ENCODE measurements at places on chromosomes 7 and 10. TPM values are rescaled to one million over a fixed set of nuclear protein-coding genes. Genes with fewer than 3 reads are reported as not detected.

GRCh38 chr7:149734791-149735075 is 38.7 kb downstream of the ZNF467 start:
- no peak overlapping the region for H3K27ac ChIP-seq
- H3K27me3 ChIP-seq: peaks cover 4% of the 10 kb centered on the region
- DNase-seq: no peak
- H3K4me3 ChIP-seq: no peak overlapping the region
- peaks cover 16% of the 10 kb centered on the region for H3K36me3 ChIP-seq
- H3K4me1 ChIP-seq: no peaks in the 10 kb centered on the region

DNA sequence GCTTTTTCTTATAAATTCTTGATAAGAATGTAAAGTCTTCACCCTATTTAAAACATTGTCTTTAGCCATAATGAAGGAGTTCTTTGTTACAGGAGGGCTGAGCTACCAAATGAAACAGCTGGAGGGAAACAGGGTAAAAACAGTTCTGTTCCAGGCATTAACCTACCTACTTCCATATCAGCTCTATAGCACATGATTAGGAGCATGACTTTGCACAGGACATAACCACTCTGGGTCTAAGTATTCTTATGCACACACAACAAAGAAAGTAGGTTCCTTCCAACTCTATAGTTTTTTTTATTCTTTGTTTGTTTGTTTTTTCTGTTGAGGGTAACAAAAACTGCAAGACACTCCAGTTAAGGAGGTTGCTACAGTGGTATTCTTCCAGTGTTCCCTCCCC is 52.7 kb downstream of the SCIN start:
- no peaks in the 10 kb centered on the region for H3K36me3 ChIP-seq
- no peaks in the 10 kb centered on the region for H3K27me3 ChIP-seq
- H3K4me1 ChIP-seq: peaks cover 4% of the 10 kb centered on the region
- no peak for DNase-seq

DNA sequence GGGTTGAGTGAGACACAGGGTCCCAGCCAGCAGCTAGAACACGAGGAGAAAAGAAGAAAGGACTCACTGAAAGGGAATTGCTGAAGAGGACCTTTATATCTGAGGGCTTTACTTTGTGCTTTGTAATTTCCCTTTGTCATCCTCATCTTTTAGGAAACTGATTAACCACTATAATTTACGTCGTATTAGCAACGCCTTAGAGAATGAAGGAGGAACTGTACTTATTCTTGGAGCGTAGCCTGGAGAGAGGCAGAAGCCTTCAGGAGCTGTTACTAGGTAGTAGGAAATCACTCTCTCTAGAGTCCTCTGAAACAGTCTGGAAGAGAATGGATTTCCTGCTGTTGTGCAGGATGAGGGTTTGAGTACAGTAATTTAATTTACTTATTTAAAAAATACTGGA is 101.0 kb upstream of the STEAP1B start:
- H3K4me3 ChIP-seq: no peak overlapping the region
- H3K36me3 ChIP-seq: no peaks in the 10 kb centered on the region
- H3K27me3 ChIP-seq: no peaks in the 10 kb centered on the region
- DNase-seq: no peak
- peaks cover 26% of the 10 kb centered on the region for H3K4me1 ChIP-seq

DNA sequence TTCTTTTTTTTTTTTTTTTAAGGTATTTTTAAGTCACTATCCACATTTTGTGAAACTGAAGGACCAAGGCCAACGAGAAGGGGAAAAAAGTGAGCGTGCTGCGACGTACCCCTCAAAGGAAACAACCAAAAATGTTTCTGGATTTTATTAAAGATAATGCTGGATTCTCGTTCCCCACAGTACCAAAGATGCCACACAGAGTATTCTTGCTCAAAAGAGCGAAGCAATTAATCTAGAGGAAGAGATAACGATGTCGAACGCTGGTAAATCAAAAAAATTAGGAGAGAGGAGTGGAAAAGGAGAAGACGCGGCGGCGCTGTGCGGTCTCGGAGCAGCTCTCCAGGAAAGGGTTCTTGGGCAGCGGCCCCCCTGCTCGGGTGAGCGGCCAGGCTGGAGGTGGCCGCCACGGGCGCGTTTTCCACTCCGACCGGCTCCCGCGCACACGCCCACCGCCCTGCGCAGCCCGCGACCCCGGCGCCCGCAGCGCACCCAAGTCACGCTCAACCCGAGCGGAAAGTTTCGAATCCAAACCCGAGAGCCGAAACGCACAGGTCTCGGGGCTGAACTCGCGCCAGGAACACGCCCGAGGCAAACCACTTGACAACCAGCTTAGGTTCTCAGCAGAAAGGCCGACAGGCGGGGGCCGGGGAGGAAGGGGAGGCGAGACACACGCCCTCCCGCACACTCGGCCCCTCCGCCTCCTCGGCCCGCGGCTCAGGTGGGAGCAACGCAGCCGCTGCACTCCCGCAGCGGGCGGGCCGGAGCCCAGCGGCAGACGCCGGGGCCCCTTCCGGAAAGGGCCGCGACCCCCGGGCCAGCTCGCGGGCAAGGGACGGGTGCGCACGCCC is 989 bp downstream of the SRPK2 start:
- peak overlapping the region; percentile 86 for H3K4me3 ChIP-seq
- peak overlapping the region; percentile 78 for H3K27ac ChIP-seq

DNA sequence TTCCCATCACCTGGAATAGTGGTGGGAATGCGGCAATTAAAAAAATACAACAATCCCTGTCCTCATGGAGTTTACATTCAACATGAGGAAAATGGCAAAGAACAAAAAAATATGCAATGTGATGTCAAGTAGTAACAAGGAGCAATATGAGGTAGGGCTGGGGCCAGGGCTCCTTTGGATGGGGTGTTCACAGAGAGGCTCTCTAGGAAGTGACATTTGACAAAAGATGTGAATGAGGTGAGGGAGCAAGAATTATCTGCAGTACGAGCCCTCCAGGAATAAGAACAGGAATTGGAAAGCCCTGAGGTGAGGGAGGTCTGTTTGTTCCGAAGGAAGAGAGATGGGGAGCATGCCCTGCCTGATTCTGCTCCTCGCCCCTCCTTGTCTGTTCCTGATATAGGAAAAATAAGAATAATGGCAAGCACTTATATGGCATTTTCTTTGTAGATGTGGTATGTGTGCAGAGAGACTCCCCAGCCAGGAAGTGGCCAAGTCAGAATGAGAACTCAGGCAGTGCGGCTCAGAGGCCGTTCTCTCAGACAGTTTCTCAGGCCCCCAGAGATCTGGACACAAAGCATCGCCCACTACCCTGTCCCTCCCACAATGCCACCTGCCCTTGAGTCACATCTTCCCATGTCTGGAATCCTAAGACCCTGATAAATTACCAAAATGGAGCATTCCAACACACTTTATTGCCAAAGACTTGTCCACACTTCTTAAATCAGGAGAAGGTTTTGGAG is 105.6 kb downstream of the APBB1IP start:
- no peaks in the 10 kb centered on the region for H3K4me1 ChIP-seq
- H3K27me3 ChIP-seq: peaks cover 2% of the 10 kb centered on the region
- H3K36me3 ChIP-seq: no peaks in the 10 kb centered on the region
- no peak overlapping the region for H3K27ac ChIP-seq
- H3K4me3 ChIP-seq: no peak overlapping the region

DNA sequence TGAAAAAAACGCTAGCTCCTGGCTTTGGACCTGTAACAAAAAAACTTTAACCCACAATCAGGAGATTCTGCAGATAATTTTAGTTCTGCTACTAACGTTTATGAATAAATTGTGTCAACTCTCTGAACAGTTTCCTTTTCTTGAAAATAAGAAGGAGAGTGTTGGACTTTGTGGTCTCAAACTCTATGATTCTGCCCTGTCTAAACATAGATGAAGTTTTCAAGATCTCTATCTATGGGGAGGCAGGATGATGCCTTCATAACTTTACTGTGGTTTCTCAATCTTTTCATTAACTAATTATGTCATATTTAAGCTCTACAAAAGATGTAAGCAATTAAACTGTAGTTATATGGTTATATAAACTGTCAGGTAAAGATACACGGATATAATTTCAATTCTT is 162.0 kb downstream of the REEP3 start:
- no peak overlapping the region for H3K4me3 ChIP-seq
- H3K27me3 ChIP-seq: no peaks in the 10 kb centered on the region
- no peak for DNase-seq
- H3K4me1 ChIP-seq: peaks cover 21% of the 10 kb centered on the region
- H3K36me3 ChIP-seq: no peaks in the 10 kb centered on the region
- H3K27ac ChIP-seq: no peak overlapping the region

DNA sequence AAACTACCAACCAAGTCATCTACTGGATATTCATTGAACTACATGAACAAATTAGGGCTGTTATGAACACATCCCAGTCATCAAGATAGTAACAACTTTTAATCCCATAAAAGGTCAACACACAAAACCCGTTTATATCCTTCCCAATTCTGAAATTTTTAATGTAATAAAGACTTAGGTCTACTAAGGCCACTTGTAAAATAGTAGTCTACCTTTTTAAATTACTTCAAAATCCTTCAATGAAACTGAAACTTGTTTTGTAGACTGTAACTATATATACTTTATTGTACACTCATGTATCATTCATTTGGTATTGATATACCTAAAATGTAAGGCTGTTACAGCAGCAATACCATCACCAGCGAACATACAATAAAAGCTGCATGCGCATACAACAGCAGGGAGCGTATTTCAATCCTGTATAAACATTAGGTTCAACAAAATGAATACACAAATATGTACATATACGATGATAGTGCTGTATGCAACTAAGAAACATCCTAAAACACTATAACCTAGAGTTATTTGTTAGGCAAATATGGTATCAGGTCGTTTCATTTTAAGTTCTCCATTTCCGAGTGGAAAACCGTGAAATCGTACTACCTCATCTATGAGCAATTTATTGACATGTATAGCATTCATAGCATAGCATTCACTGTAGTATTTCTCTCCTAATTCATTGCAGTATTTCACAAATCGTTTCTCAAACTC is 973 bp downstream of the ATAD1 start:
- H3K4me3 ChIP-seq: peak overlapping the region; percentile 86
- H3K4me1 ChIP-seq: peaks cover 34% of the 10 kb centered on the region
- no peaks in the 10 kb centered on the region for H3K27me3 ChIP-seq
- no peak for DNase-seq
- H3K36me3 ChIP-seq: peaks cover 1% of the 10 kb centered on the region

DNA sequence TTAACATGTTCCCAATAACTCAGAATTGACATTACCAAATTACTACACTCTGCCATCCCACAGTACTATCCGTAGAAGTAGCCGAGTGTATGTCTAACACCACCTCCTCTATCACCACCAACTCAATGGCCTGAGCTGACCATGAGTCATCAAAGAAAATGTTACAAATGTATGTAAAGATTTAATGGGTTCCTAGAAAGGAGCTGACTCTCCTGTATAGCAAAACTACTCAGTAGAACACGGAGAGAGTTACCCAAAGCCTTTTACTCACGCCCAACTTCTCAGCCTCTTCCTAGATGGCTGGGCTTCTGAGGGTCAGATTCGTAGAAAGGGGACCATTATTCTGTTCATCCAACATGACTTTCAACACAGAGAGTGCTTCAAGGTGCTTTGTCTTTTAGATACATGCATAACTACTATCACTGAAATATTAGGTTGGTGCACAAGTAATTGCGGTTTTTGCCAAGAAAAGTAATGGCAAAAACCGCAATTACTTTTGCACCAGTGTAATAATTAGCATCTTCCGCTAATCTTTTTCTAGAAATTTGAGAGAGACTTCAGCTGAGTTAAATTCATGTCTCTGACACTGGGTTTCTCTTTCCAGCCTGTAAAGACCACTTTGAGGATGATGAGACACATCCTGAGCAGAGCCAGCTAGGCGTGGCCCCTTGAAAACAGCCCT is 24.0 kb upstream of the NANOS1 start:
- H3K27ac ChIP-seq: no peak overlapping the region
- H3K4me3 ChIP-seq: no peak overlapping the region
- peaks cover 28% of the 10 kb centered on the region for H3K4me1 ChIP-seq
- peaks cover 1% of the 10 kb centered on the region for H3K27me3 ChIP-seq

- no peak for DNase-seq
- peak overlapping the region; percentile 99 for H3K27ac ChIP-seq
- H3K36me3 ChIP-seq: peaks cover 33% of the 10 kb centered on the region
- H3K4me3 ChIP-seq: peak overlapping the region; percentile 36
- no peaks in the 10 kb centered on the region for H3K27me3 ChIP-seq
These were observed 7.0 kb downstream of the AIMP2 start for GRCh38 chr7:6015917-6016652.

- H3K4me3 ChIP-seq: no peak overlapping the region
- H3K4me1 ChIP-seq: peaks cover 23% of the 10 kb centered on the region
- no peaks in the 10 kb centered on the region for H3K36me3 ChIP-seq
- DNase-seq: no peak
- peaks cover 3% of the 10 kb centered on the region for H3K27me3 ChIP-seq
- no peak overlapping the region for H3K27ac ChIP-seq
These were observed 135.6 kb downstream of the CHN2 start for GRCh38 chr7:29330136-29330535.

- no peak overlapping the region for H3K27ac ChIP-seq
- no peaks in the 10 kb centered on the region for H3K4me1 ChIP-seq
- H3K27me3 ChIP-seq: peaks cover 29% of the 10 kb centered on the region
- DNase-seq: peak; percentile 12
- H3K4me3 ChIP-seq: no peak overlapping the region
These were observed 27.2 kb upstream of the SHH start for GRCh38 chr7:155839461-155839860.

GRCh38 chr7:100570954-100571828 is 2.5 kb downstream of the SAP25 start:
- H3K27ac ChIP-seq: no peak overlapping the region
- H3K4me3 ChIP-seq: no peak overlapping the region
- no peak for DNase-seq
- H3K27me3 ChIP-seq: no peaks in the 10 kb centered on the region
- H3K36me3 ChIP-seq: peaks cover 6% of the 10 kb centered on the region
- H3K4me1 ChIP-seq: peaks cover 3% of the 10 kb centered on the region

GRCh38 chr7:44964384-44964830 is 14.4 kb downstream of the MYO1G start:
- no peaks in the 10 kb centered on the region for H3K36me3 ChIP-seq
- H3K4me3 ChIP-seq: no peak overlapping the region
- H3K27me3 ChIP-seq: peaks cover 3% of the 10 kb centered on the region
- no peaks in the 10 kb centered on the region for H3K4me1 ChIP-seq
- no peak for DNase-seq

Gene ELN
- total RNA-seq: 8,224 TPM

Gene NEBL
- total RNA-seq: 2.0 TPM

Gene FANK1
- 3.3 TPM for total RNA-seq
